ENCODE measurements at places on chromosomes 4 and X. TPM values are rescaled to one million over a fixed set of nuclear protein-coding genes. Genes with fewer than 3 reads are reported as not detected.

The RPS6KA6 gene
- total RNA-seq = 0.39 TPM

The PABPC1L2A gene
- total RNA-seq = not detected

The NHS gene
- 0.67 TPM for total RNA-seq

The FABP2 gene
- total RNA-seq = not detected

DNA sequence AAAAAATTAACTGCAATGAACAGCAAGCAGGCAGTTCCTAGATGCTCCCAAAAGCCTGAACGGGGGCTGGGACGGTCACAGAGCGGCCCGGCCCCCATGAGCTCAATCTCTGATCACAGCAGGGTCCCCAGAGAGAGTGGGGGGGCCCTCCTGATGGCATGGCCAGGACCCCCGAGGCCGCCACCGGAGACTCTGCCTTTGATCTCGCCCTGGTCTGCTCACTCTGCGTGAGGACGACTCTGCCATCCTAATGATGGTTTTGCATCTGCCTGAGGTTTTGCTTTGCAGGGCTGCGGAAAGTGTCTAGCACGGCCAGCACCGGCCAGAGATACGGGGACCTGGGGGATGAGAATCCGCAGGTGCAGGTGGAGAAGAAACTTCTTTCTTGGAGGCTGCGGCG lies 103.8 kb downstream of the SHOX start:
- H3K4me3 ChIP-seq = no peak overlapping the region
- no peak for DNase-seq
- H3K27ac ChIP-seq = no peak overlapping the region

- DNase-seq = no peak
- H3K36me3 ChIP-seq = no peaks in the 10 kb centered on the region
- no peaks in the 10 kb centered on the region for H3K27me3 ChIP-seq
- no peak overlapping the region for H3K4me3 ChIP-seq
These were observed 69.4 kb upstream of the KIT start for GRCh38 chr4:54588404-54588803.
